ENCODE measurements at places on chromosomes 16 and 17.

GRCh38 chr16:86145669-86146068 is 246.7 kb downstream of the IRF8 start:
- no peak for DNase-seq

- no peak for DNase-seq
Observed at GRCh38 chr17:48639136-48639535, 13.0 kb upstream of the HOXB9 start.

GRCh38 chr16:85785927-85786326 is 13.4 kb downstream of the EMC8 start:
- DNase-seq, result no peak

GRCh38 chr16:82924075-82924854 is 297.5 kb downstream of the CDH13 start:
- no peak for DNase-seq

DNA sequence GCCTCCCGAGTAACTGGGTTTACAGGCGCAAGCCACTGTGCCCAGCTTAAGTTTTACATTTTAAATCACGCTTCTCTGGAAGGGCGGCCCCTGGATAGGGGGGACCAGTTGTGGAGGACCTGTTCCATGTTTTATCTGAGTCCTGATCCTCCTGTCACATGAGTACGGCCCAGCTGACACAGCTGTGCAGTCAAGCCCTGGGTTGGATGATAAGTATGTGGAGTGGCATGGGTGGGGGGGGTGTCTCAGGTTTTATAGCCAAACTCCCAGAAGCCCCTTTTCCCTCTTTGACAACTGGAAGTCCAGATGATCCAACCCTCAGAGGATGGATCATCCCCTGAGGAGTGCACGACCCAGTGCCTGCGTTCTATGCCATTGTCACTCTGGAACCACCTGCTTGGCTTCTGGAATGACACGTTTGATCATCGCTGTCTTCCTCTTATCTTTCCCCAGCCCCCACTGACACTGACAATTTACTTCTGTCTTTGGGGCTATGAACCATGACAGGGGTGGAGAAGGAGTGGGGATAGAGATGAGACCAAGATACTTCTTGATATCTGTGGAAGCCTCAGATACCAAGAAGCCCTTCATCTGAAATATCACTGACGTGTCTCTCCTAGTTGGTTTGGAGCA is 191.2 kb downstream of the MSI2 start:
- DNase-seq, result no peak

- DNase-seq, result no peak
Observed at GRCh38 chr17:15341385-15341849, at the start of gene TEKT3. TSS of gene TEKT3 (minus strand) at chr17:15341597. CDS start at chr17:15331585, 10,012 bp downstream.

DNA sequence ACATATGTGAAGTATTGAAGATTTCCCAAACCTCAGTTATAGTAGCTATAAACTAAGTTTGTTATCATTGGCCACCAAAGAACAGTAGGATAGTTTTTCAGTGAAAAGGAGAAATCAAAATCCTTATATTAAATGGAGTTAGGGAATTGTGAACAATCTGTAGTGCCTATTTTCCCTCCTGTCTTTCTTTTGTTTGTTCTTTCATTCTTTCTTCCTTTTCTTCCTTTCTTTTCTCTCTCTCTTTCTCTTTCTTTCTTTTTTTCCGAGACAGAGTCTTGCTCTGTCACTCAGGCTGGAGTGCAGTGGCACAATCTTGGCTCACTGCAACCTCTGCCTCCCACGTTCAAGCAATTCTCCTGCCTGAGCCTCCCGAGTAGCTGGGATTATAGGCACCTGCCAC is 48.8 kb downstream of the SSH2 start:
- DNase-seq, result no peak

- no peak for DNase-seq
Observed at GRCh38 chr16:89193576-89194293, 6.6 kb downstream of the SLC22A31 start.

DNA sequence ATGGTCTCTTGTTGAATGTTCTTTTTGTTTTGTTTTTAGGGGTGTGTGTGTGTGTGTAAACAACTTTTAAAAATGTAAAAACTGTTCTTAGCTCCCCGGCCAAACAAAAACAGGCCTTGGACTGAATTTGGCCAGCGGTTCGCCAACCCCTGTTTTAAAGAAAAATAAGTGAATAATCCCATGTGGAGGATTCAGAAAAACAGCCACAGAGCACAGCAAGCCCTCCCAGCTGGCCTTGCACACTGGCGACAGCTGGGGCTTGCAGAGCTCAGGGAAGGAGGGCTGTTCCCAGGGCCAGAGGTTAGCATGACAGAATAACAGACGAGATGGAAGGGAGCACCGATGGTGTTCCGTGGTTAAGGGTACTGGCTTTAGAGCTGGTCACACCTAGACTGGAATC is 39.0 kb downstream of the EMP2 start:
- no peak for DNase-seq

- DNase-seq, result no peak
Observed at GRCh38 chr16:54974367-54974766, 43.7 kb downstream of the IRX5 start.

DNA sequence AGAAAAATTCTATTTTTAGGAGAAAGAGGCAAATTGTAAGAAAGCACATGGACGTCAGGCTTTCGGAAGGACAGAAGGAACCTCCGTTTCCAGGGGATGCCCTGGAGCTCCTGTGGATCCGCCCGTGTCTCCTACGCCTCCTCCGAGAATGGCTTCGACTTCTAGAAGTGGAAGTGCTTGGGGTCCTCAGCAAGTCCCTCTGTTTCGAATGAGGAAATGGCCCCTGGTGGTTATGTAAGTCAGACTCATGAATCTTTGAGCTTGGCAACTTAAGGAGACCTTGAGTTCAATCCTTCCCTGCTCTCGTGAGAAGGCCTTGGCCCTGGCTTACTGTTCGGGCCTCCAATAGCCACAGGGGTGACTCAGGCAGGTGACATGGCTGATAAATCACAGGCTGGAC is 38.9 kb downstream of the COX4I1 start:
- no peak for DNase-seq

GRCh38 chr16:89192956-89193575 is 7.3 kb downstream of the SLC22A31 start:
- no peak for DNase-seq

- no peak for DNase-seq
Observed at GRCh38 chr17:61537264-61537771, 53.7 kb downstream of the NACA2 start.

DNA sequence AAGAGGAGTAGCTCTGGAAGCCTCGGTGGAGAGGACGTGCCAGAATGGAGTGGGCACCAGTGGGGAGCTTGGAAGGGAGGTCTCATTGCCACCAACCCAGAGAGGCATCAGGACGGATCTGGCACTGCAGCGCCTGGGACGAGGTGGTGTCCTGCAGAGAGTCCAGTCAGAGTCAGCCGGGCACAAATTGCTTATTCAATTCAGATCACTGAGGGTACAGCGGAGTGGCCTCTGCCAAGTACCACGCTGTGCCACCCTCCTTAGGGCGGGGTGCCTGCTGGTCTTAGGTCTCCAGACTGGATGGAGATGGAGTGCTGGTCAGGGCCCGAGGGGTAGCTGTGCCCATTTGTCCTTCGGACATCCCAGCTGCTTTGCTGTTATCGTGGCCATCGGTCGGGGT is 18.9 kb upstream of the SPPL2C start:
- DNase-seq, result no peak

GRCh38 chr16:11679250-11679649 is 11.0 kb downstream of the SNN start:
- DNase-seq, result no peak

DNA sequence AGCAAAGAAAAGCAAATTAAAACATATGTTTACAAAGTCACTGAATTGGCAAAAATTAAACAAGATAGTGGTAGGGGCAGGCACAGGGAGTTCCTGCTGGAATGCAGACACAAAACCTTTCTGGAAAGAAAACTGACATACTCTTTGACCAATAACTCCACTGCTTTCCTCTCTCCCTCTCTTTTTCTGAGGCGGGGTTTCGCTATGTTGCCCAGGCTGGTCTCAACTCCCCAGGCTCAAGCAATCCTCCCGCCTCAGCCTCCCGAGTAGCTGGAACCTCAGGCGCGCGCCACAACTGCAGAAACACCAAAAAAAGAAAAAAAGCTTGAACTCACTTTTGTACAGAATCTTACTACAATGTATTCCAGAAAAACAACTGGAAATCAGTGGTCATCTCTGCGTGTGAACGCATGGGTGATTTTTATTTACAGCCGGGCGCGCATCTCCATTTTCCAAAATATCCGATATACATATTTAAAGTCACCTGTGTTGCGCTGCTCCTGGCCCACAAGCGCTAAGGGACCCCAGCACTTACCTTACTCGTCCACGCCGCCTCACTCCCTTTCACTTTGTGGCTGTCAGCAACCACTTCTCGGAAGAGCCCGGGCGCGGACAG is 480 bp downstream of the TXNL4B start:
- DNase-seq, result no peak

GRCh38 chr16:14077918-14078317 is 6.8 kb downstream of the MRTFB start:
- no peak for DNase-seq

DNA sequence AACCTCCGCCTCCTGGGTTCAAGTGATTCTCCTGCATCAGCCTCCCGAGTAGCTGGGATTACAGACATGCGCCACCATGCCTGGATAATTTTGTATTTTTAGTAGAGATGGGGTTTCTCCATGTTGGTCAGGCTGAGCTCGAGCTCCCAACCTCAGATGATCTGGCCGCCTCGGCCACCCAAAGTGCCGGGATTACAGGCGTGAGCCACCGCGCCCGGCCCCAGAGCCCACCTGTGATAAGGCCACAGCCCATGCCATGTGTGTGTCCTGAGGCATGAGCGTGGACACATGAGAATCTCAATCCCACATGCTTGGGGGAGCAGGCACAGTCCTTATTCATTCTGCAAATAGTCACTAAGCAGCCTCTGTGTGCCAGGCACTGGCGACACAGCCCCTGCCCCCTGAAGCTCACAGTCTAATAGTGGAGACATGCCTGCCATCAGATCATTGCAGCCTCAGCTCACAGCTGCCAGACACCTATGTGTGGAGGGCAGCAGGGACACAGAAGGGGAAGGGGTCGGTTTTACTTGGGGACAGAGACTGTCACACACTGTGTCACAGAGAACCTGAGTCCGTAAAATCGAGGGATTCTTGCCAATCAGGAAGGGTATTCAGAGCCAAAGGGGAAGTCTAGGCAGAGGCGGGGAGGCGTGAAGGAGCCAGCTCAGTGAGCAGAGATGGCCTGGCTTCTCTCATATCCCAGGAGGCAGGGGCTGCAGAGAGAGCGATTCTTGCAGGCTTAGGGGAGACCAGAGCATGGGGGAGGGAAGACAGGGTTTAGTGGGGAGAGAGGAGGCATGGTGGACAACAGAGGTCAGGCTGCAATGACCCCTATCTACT is 9.4 kb upstream of the ABCC3 start:
- no peak for DNase-seq

DNA sequence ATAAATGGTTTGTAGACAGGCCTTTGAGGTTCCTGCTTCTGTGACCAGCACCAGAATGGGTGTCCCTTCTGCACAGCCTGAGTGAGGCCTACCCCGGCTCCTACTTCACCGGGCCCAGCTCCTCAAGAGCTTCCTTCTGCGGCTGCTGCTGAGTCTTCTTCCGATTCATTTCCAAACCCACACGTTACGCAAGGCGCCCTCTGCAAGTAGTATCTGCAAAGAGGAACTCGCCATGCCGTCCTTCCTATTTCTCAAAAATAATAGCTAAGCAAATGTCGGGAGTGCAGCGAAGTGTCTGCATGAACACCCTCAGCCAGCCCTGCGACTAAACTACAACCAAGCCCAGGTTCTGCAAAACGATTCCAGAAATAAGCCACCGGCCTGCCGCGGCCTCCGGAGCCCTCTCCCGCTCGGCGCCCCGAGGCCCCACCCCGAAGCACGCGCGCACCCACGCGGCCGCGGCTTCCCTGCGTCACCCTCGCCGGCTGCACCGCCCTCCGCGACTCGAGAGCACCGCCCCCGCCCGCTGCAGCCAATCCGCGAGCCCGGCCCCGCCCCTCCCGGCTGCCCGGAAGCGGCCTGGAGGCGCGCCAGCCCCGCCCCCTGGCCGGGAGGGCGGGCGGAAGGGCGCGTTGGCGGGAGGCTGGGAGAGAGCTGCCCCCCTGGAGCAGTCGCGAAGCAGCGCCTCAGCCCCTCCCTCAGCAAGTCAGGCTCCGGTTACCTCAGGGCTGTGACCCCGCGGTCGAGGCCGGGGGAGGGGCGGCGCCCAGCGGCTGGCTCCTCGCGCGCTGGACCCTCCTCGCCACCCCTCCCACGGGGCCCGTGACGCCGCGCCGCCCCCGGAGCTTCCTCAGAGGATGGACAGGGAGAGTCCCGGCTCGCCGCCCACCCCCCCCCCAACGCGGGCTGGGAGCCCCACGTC is 8.3 kb downstream of the MNT start:
- peak; percentile 81 for DNase-seq

DNA sequence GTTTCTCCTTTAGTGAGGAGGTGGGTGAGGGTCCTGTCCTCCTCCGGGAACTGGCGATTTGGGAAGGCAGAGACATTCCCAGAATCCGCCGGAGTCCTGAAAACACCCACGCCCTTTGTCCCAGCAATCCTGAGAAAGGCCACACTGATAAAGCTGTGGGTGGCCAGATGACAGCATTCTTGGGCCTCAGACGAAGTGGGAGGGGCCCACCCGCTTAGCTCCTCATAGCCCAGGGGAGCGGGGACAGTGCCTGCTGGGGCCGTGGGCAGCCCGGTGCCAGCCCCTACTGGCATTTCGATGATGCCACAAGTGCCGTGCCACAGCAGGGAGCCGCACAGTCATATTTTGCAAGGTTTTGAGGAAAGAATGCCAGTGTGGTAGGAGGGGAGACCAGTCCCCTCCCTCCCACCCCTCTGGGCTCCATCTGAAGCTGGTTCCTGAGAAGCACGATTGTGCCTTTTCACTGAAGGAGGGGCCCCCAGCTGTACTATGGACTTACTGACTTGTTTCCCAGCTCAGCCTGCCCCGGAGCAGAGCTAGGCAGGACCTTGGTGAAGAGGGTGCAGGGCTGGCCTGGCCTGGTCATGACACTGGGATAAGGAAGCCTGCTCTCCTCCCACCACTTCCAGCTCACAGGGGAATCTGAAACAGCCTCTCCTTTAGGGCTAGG is 20.9 kb upstream of the MPRIP start:
- DNase-seq, result no peak

- no peak for DNase-seq
Observed at GRCh38 chr17:79800325-79801155, 3.7 kb upstream of the CBX8 start.

DNA sequence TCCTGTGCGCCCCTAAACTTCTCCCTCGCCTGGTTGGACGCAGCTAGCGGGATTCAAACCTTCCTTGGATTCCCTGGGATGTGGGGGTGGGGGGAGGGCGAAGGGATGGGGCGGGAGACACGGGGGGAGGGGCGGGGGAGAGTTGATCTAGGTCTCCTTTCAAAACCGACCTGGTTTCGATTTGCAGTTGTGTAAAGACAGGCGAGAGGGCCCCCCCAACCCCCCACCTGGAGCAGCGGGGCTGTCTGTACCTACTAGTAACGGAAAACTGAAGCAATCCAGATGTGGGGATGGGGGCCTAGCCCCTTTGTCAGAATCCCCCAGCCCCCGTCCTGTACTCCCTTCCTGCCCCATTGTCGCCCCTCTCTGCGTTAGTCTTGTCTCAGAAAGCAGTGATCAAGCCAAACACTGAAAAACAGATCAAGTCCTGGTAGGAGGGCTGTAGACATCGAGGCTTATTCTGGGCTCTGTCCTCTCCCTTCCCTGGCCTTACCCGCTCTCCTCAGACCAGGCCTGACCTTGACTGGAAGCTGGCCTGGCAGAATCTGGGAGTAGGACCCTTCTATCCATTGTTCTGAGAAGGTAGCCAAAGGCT is 902 bp downstream of the DLX4 start:
- no peak for DNase-seq

GRCh38 chr16:56936491-56936890 is 4.5 kb downstream of the HERPUD1 start:
- no peak for DNase-seq
